ENCODE measurements at places on chromosomes 2 and 18.

GRCh38 chr2:10285556-10286198 is 17.0 kb upstream of the HPCAL1 start:
- no peak for DNase-seq

DNA sequence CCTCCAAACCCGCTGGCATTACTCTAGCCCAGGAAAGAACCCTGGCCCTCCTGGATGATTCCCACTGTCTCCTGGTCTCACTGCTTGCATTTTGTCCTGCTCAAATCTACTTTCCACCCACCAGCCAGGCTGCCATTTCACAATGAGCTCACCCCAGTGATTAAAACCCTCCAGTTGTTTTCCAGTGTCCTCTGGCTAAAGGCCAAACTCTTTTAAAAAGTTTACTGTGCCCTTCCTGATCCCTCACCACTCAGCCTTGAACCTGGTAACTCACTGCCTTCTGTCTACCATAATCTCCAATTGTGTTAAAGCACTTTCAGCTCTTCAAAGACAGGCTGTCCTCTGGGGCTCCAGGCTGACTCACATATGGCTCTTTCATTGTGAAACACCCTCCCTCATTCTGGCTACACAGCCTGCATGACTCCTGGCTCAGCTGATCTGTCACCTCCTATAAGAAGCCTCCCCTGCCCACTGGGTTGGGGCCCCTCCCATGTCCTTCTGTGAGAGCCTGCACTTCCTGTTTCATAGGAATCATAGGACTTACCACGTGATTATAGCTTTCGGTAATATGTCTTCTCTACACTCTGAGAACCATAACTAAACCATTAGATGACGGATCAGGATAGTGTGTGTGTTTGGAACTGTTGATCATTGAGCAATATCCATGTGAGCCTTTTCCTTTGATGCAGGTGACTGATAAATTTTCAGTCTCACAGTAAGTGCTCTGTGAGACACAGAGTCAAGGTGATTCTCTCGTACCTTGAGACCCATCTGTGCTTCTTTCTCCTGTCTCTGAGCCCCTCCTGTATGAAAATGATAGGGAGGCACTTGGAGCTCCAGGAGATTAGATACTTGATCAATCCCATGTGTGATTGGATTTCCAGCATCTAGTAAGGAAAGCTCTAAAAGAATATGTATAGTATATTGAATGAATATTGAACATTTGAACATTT is 590.8 kb upstream of the ID2 start:
- DNase-seq: no peak

DNA sequence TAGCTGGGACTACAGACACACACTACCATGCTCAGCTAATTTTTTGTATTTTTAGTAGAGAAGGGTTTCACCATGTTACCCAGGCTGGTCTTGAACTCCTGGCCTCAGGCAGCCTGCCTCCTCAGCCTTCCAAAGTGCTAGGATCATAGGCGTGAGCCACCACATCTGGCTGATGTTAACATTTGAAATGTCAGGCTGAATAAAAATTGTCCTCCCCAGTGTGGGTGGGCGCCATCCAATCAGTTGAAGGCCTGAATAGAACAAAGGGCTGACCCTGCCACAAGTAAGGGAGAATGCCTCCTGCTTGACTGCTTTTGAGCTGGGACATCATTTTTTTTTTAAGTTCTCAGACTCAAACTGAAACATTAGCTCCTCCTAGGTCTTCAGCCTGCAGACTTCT is 21.0 kb upstream of the RHOB start:
- DNase-seq: peak; percentile 18

- DNase-seq: no peak
These were observed 132.1 kb downstream of the COL6A3 start for GRCh38 chr2:237281836-237282306.

GRCh38 chr2:105774781-105775337 is 30.1 kb downstream of the NCK2 start:
- no peak for DNase-seq

DNA sequence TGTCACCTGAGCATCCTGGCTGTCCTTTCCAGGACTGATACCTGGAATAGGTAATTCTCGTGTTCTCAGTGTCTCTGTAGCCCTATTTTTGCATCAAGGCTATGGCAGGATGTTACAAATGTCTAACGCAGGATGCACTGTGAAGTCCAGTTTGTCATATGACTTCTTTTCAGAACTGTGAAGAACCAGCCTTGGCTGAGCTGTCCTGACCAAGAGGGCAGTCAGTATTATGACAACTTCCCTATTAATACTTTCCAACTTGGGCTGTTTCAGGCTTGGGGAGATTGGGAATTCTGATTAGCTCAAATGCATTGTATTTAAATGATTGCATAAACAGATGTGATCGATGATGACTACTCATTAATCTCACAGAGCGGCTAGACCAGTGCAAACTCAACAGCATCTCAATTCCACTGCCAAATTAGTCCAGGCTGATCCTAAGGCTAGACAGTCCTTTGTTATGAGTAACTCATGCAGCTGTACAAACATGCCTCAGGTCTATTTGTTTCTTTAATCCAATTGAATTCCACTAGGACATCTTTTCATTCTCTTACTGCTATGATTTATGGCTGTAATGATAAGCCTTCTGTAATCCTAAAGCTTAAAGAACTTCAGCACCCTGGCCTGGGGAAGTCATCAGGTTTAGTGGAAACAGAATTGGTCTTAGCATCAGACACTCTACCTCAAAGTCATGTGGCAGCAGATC is 331.6 kb downstream of the KCNS3 start:
- DNase-seq: no peak

GRCh38 chr2:233846387-233847247 is 7.7 kb downstream of the HJURP start:
- no peak for DNase-seq

GRCh38 chr2:233289648-233290047 is 18.0 kb upstream of the SAG start:
- no peak for DNase-seq

DNA sequence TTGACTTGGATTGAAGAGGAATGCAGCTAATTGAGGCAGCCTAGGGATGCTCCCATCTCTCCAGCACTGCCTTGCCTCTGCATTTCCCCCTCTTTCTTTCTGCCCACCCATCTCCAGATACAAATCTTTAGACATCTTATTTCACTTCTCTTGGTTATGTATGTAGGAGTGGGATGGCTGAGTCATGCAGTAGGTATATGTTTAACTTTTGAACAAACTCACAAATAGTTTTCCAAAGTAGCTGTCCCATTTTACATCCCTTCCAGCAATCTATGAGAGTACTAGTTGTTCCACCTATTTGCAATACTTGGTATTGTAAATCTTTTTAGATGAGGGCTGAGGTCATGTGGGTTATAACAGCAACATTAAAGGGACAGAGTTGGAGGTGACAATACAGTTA is 329.9 kb downstream of the DYSF start:
- no peak for DNase-seq

DNA sequence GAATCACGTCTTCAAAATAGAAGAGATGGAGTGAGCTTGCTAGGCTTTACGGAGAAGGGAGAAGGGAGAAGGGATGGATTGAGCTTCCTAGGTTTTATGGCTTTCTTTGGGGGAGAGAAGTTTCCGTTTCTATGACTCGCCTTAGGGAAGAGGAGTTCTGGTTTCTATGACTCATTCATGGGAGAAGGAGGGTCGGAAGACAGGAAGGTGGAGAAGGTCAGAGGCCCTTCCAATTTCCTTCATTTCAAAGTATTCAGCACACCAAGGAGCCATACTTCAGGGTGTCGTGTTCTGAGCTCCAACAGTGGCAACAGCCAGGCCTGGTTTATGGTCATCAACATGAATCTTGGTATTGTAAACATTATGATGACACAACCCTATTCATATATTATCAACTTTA is 284.7 kb upstream of the VWC2L start:
- DNase-seq: no peak

- peak; percentile 74 for DNase-seq
These were observed 233.5 kb upstream of the ATP5MC3 start for GRCh38 chr2:175414882-175415487.

DNA sequence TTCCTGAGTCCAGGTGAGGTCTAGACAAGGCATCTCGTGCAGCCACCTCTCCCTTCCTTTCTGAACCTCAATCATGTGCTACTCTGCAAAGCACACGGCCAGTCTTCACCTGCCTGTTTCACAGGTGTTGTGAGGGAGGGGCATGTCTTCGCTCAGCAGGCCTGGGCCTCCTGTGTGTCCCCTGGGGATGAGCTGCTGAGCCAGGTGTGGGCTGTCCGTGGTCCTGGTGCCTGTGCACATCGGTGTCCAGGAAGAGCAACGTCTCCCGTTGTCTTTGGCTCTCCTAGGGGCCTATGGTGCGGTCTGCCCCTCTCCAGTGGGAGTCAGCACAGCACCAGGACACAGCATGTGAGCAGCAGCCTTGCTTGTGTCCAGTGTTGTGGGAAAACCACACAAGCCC is 16.7 kb downstream of the ARHGEF4 start:
- no peak for DNase-seq

DNA sequence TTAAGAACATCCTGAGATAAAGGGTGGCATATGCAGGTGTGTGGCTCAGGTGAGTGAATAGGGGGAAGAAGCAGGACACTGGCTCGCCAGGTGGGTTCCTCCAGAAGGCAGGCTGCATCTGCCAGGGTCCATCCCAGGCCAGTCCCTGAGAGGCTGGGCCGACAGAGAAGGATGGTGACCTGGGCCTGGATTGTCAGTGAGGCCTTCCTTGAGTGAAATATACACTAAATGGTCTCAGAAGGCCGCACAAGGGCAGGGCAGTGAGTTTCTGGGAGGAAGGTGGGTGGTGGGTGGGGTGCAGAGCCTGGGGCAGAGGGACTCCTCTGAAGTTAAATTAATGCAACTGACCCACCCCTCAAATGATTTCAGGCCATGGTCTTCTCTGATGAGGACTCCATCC is 182.1 kb downstream of the ANKRD30B start:
- DNase-seq: peak; percentile 40

- peak; percentile 14 for DNase-seq
These were observed 201.8 kb downstream of the GBX2 start for GRCh38 chr2:235966396-235966795.

DNA sequence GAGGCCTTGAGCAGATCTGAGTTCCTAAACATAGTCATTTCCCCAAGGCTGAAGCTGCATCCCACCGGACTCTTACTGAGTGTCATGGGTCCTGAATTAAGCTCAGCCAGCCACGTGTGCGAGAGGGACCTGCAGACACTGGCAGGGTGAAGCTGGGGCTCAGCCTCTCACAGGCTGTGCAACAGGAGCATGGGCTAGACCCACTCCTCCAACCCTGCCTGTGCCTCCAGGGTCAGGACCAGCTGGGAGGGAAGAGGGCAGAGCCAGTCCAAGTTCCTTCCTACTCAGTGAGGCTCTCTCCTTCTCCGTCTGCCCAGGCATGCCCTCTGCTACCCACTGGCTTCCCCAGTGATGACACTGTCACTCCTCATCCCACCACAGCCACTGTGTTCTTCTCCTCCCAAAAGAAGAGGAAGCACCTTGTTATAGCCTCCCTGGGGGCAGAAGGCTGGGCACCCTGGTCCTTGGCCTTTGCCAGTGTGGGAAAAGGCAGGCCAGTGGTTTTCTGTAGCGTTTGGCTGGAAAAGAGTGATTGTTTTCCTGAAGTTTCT is 78.9 kb downstream of the KCNF1 start:
- no peak for DNase-seq

GRCh38 chr2:128751746-128752145 is 433.1 kb upstream of the HS6ST1 start:
- DNase-seq: no peak

DNA sequence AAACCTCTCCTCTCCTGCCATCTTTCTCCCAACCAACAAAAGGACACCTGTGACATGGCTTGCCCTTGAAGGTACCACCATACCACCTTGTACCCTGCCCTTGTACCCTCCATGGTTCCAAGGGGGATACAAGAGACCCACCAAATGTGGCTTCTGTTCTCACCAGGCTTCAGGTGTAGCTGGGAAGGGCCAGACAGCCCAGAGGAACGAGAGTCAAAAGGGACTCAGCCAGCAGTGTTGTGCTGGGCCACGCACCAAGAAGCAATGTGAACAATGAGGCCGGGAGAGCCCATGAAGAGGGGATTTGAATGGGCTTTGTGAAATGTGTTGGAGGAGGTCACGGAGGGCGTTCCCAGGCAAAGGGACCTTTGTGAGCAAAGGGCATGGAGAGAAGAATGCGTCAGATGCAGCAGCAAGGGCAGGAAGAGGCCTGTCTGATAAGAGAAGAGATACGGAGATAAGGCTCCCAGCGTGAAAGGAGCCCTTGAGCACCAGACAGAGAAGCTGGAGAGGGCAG is 48.6 kb downstream of the PLB1 start:
- DNase-seq: no peak

DNA sequence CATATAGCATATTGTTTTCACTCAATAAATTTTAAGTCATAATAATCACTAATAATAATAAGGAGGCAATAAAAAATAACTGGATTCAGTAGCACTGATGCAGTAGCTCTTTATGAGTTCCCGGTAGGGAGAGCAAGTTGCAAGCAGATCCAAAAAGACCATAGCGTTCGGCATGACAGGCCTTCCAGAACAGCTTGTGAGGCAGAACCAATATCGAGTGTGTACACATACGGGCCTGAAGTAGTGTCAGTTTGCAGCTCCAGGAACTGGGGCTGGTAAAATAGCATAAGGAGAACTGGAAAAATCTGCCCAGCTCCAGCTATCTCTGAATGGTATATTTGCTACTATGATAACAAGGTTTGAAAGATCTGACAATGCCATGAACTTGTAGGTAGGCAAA is 1607.8 kb upstream of the PIK3C3 start:
- no peak for DNase-seq

DNA sequence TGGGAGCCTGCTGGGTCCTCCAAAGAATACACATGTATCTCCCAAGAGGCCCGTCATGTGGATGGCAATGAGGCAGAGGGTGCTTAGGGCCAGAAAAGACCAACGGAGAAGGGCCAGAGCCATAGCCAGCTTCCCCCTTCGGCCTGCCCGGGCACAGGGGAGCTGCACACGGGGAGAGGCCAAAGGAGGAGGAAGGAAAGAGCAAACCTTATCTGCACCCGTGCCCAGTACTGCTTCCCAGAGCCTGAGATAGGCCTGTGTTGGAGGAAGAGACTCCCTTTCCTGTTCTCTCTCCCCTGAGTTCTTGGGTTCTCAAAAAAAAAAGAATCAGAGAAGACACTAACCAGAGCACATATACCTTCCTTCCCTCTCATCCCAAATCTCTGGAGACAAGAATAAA is 250.3 kb downstream of the ANAPC1 start:
- DNase-seq: no peak

GRCh38 chr2:18856765-18857164 is 267.4 kb upstream of the NT5C1B start:
- DNase-seq: no peak

GRCh38 chr2:233961905-233962304 is 44.7 kb downstream of the TRPM8 start:
- DNase-seq: no peak

GRCh38 chr2:193703411-193703810 is 1508.7 kb upstream of the TMEFF2 start:
- DNase-seq: no peak
